ENCODE measurements at places on chromosomes 1 and 21.

DNA sequence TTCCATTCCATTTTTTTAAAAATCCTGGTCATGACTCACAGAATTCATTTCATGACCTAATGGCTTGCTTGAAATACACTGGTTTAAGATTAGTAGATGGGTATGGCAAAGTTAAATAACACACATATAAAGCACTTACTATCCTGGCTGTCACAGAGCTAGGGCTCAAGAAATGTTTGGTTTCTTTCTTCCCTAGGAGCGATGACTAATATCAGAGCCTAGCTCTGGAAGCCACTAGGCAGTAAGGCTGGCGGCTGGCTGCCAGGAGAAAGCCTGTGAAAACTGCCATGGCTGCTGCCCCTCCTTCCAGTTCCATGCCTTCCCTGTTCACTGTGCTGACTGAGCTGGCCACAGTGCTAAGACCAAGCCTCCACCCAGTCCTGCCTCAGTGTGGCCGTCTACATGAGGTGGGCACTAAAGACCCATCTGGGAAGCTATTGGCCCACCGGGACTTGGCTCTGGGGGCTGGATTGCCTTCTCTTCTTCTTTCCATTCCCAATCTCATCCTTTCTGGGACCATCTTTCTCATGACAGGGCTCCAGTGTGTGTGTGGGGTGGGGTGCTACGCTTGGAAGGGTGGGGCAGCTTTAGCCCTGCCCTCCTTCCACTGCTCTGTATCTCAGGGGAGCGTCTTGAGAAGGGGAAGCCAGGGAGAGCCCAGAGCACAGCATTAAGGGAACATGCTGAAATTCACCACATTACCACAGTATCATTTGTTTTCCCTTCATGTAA lies 10.8 kb upstream of the ASCL5 start:
- no peak for DNase-seq

DNA sequence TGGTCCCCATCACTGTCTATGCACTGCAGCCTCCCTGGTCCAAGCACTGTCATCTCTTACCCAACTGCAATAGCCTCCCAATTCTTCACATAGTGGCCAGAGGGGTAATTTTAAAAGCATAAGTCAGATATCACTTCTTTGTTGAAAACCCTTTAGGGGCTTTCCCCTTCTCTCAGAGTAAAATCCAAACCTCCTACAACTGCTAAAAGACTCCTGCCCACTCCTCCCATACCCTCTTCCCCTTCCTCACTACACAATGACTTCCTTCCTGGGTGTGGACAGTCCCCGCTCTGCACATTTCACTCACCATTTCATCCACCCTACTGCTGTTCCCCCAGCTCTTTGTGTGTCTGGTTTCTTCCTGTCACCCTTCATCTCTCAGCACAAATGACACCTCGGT lies 8.3 kb downstream of the MCOLN2 start:
- DNase-seq = no peak

DNA sequence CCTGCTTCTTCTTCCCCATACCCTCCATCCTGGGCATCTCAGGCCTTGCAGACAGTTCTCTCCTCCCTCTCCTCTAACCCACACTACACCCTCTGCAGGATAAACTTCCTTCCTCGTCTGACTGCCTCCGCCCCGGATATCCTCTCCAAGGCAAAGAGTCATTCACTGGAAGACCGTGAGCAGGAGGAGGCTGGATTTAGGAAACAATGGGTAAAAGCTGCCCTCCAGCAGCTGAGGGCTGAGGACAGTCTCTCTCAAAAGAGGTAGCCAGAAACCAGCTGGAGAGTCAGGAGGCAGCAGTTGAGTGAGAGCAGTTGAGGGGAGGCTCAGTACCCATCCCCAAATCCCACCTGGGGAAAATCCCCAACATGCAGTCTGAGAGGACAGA lies 1.4 kb downstream of the CSRP1 start:
- DNase-seq = no peak

- no peak for DNase-seq
These were observed 3.7 kb downstream of the MRTO4 start for GRCh38 chr1:19255288-19255687.

- no peak for DNase-seq
These were observed 465.7 kb downstream of the PLPP3 start for GRCh38 chr1:56113679-56114078.

GRCh38 chr21:15063814-15064575 lies 805 bp downstream of the NRIP1 start:
- DNase-seq = no peak

- no peak for DNase-seq
These were observed 9.3 kb upstream of the CACYBP start for GRCh38 chr1:174990382-174990999.

DNA sequence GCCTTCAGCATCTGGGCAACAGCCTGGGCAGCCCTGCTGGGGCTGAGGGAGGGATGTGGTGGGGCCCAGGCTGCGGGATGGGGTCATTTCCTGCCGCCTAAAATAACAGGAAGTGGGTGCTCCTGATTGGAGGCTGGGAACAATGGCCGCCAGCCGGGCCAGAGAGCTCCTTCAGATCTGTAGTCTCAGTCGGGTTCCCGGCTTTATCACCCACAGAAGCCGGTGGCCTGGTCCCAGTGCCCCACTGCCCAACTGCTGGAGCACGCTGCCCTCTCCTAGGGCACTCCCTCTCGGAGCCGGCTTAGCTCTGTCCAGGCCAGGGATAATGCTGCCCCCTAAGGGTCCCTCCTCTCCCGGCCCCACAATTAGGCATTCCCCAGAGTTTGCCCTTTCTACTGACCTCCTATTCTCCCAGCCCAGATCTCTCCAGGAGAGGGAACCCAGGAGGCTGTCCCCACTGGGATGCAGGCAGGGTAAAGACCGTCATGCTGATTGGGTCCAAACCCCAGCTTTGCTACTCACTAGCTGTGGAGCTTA lies 5.1 kb downstream of the MAP7D1 start:
- DNase-seq = peak; percentile 38

DNA sequence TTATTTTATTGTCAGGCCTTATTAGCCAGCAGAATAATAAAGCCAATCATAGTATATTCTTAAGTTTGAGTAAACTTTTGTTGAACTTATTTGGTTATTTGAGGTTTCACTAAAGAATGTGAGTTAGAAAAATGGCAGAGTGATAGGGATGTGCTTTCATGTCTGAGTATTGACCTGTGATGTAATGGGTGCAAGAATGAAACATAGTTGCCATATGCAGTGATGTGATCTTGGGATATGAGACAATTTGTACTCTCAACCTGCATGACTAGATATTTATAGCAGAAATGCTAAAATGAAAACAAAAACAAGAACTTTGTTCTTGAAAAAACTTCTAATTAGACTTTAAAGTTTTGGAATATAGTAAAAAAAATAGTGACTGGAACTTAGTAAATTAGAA lies 97.9 kb downstream of the DISP1 start:
- no peak for DNase-seq

DNA sequence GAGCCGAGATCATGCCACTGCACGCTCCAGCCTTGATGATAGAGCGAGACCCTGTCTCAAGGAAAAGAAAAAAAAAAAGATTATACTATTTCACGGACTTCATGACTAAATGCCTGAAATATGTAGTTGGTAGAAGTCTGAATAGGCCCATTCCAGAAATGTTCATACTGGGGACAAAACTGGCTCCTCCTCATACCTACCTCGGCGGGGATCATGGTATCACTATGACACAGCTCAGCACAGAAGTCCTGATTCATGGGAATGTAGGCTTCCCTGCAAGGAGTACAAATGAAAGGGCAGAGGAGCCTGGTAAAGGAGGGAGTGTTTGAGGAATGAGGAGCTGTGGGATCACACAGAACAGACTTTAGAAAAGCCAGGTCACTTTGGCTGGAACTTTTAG lies 5.0 kb downstream of the SPATA46 start:
- no peak for DNase-seq

GRCh38 chr1:201656311-201657032 lies 117.5 kb downstream of the NAV1 start:
- DNase-seq = no peak

GRCh38 chr1:71711456-71711855 lies 570.9 kb downstream of the NEGR1 start:
- DNase-seq = no peak

- no peak for DNase-seq
These were observed 6.6 kb downstream of the MR1 start for GRCh38 chr1:181040284-181040865.

DNA sequence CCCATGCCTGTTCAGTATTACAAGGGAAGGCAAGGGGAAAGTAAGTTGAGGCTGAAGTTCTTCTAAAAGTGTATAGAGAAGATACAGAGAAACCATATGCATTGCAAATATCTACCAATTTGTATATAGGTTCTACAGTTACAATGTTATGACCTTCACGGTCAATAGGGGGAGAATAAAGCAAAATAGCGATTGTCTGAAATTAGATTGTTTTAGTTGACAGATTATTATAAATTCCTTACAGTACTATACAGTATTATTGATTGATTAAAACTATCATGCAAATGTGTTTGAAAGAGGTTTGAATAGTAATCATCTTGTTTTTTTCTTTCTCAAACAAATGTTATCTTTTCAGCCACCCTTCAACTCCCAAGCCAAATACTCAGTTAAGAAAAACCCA lies 13.7 kb upstream of the BRINP3 start:
- DNase-seq = no peak

DNA sequence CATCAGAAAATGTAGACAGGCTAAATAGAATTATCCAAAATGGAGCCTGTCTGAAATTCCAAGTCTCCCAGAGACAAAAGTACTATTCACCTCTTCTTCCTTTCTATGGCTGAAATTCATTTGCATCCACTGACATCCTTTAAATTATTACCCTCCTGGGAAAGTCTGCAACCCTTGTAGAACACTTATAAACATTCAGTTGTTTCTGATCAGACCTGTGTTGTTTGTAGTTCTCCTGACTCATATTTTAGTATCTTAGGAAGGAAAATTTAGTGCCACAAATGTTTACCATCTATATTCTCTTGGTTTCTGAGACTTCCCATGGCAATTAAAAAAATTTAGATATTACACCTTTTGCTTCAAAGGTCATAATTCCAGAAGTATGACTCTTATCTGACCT lies 69.6 kb upstream of the C1orf105 start:
- no peak for DNase-seq

GRCh38 chr1:165053351-165053750 lies 303.2 kb downstream of the LMX1A start:
- no peak for DNase-seq

- DNase-seq = peak; percentile 7
These were observed 15.9 kb upstream of the SRSF4 start for GRCh38 chr1:29197590-29197924.

- DNase-seq = no peak
These were observed 739 bp downstream of the SMG5 start for GRCh38 chr1:156281693-156282478.

DNA sequence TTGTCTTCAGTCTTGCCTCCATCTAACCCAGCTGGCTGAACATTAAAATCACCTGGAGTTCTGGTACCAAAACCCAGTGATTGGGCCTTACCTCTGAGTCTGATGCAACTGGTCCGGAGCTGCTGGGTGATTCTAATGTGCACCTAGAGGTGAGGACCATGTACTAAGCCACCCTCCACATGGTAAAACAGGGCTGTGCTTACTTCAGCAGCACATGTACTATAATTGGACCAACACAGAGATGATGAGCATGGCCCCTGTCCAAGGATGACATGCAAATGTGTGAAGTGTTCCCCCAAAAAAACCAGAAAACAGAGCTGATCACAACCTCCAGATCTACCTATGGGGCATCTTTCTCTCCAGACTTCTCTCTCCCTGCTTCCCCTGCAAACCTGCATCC lies 37.0 kb downstream of the ELK4 start:
- no peak for DNase-seq

DNA sequence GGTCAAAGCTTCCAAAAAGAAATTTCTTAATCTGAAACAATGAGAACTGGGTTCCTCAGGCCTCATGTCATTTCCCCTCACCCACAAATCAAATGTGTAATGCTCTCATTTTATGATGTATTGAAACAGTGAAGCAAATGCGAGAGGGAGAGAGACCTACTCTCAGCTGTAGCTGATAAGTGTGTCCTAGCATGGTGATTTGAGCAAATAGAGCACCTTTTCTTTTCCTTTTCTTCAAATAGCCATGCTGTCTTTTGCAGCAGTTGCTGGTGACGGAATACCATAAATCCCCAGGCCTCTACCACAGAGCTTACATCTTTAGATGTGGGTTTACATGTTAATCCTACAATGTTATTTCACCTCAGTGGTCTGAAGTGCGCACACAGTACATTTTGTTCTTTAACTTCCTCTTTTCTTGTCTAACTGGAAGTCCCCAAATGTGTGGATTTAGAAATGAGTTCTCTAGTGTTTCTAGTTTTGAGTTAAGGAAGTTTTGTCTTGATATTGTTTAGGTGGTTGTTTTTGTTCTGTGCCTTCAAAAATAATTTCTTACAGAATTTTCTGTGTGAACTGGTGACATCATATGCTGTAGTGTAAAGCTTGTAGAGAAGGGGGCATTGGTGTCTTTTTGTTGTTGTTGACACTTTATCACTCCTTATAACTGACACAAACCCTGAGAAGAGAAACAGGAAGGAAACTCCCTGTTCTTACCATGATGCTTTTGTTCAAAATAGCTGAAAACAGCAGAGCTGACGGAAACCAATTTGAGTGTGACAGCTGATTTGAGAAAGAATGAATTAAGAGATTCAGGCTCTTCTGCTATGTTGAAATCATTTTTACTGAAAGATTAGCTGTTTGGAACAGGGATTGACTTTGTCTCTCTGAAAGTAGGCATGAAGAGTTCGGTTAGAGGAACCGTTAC lies 12.2 kb downstream of the SMAP2 start:
- peak; percentile 43 for DNase-seq

DNA sequence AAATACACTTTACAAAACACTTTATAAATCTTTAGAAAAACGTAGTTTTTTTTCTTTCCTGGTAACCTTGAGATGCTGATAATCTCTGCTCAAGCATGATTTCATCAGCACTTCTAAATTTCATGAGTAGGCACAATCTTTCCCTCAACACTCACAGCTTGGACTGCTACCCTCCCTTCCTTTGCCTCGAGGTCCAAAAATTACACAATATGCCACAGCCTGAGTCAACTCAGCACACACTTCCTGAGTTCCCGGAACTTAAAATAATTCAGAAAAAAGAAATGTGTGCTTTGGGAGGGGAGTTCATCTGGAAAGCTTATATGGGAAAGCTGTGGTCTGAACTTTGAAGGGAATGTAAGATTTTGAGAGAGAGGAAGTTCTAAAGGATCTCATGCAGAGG lies 5.9 kb downstream of the CLCA2 start:
- DNase-seq = no peak

DNA sequence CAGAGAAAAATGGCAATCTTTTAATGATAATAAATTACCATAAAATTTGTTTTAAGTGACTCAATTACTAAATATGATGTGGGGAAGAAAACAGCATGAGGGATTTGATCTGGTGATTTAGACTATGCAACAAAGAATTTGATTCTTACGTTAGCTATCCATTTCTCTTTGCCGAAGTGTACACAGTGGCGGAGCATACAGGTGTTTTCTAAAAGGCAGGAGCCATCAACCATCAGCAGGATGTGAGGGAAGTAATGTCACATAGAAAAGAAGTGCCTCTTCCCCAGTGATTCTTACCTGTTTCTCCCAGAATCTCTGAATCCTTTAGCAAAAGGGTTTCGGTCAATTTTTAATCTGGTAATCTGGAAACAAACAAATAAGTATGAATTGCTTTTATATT lies 74.3 kb downstream of the TBX15 start:
- no peak for DNase-seq

- DNase-seq = no peak
These were observed 34.0 kb upstream of the EDN2 start for GRCh38 chr1:41518471-41518870.

- peak; percentile 21 for DNase-seq
These were observed 5.1 kb downstream of the CLCNKA start for GRCh38 chr1:16026723-16027484.

- DNase-seq = no peak
These were observed 136.7 kb downstream of the ADSS2 start for GRCh38 chr1:244314921-244315559.

GRCh38 chr1:41314376-41315145 lies 46.7 kb upstream of the FOXO6 start:
- DNase-seq = no peak
